ENCODE measurements at places on chromosomes 7 and 10. TPM values are rescaled to one million over a fixed set of nuclear protein-coding genes. Genes with fewer than 3 reads are reported as not detected.

GRCh38 chr7:40777730-40778312 lies 643.0 kb downstream of the SUGCT start:
- DNase-seq = no peak
- H3K4me1 ChIP-seq = no peaks in the 10 kb centered on the region
- no peak overlapping the region for H3K4me3 ChIP-seq
- no peaks in the 10 kb centered on the region for H3K36me3 ChIP-seq

GRCh38 chr7:70092314-70093204 lies 494.3 kb downstream of the AUTS2 start:
- no peaks in the 10 kb centered on the region for H3K36me3 ChIP-seq
- no peak overlapping the region for H3K27ac ChIP-seq

DNA sequence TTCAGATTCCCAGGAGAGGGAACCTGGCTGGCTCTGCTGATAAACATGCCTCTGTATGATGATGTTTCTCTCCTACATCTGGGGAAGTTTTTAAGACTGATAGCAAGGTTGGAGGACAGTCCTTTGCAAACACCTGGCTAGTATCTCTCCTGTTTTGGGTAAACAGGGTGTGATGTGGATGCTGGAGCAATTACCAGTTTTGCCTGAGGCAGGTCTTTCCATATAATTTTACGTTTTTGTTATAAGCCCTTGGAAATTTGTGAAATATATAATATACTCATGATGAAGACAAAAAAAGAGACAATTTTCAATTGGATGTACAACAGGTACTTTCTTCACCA lies 138.6 kb downstream of the ADAM22 start:
- H3K4me1 ChIP-seq = no peaks in the 10 kb centered on the region
- no peak overlapping the region for H3K4me3 ChIP-seq
- no peaks in the 10 kb centered on the region for H3K27me3 ChIP-seq
- no peaks in the 10 kb centered on the region for H3K36me3 ChIP-seq

DNA sequence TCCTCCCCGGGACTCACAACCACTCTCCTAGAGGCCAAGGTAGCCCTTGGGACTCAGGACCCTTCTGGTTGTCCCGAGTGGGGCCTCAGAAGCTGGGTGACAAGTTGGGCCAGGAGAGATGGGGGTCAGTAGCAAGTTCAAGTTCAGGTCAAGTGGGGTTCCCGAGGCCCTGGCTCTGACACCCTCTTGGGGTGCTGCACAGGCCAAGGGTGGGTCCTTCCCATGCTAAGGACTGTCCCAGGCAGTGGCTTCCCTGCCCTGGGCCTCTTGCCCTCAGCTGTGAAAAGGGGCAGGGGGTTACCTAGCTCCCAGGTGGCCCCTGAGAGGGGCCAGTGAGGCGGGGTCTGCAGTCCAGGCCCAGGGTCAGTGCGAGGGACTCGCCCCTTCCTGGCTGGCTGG lies 115.4 kb upstream of the TNRC18 start:
- H3K4me1 ChIP-seq = peaks cover 9% of the 10 kb centered on the region
- H3K36me3 ChIP-seq = no peaks in the 10 kb centered on the region
- H3K27me3 ChIP-seq = no peaks in the 10 kb centered on the region
- H3K4me3 ChIP-seq = no peak overlapping the region

- peaks cover 43% of the 10 kb centered on the region for H3K4me1 ChIP-seq
- H3K36me3 ChIP-seq = no peaks in the 10 kb centered on the region
- H3K4me3 ChIP-seq = no peak overlapping the region
- peak; percentile 59 for DNase-seq
- H3K27me3 ChIP-seq = no peaks in the 10 kb centered on the region
Measured at GRCh38 chr10:3805791-3806461, 20.9 kb upstream of the KLF6 start.

GRCh38 chr7:94142281-94142680 lies 138.1 kb upstream of the BET1 start:
- H3K27ac ChIP-seq = no peak overlapping the region
- DNase-seq = no peak
- H3K36me3 ChIP-seq = no peaks in the 10 kb centered on the region
- no peak overlapping the region for H3K4me3 ChIP-seq
- no peaks in the 10 kb centered on the region for H3K27me3 ChIP-seq

GRCh38 chr10:30420766-30421165 lies 13.2 kb upstream of the MAP3K8 start:
- peaks cover 31% of the 10 kb centered on the region for H3K4me1 ChIP-seq
- no peak for DNase-seq
- H3K27me3 ChIP-seq = no peaks in the 10 kb centered on the region

- no peak overlapping the region for H3K4me3 ChIP-seq
- no peak for DNase-seq
- no peaks in the 10 kb centered on the region for H3K27me3 ChIP-seq
- H3K36me3 ChIP-seq = no peaks in the 10 kb centered on the region
- H3K4me1 ChIP-seq = peaks cover 7% of the 10 kb centered on the region
Measured at GRCh38 chr7:159136846-159137245, 7.8 kb downstream of the VIPR2 start.

DNA sequence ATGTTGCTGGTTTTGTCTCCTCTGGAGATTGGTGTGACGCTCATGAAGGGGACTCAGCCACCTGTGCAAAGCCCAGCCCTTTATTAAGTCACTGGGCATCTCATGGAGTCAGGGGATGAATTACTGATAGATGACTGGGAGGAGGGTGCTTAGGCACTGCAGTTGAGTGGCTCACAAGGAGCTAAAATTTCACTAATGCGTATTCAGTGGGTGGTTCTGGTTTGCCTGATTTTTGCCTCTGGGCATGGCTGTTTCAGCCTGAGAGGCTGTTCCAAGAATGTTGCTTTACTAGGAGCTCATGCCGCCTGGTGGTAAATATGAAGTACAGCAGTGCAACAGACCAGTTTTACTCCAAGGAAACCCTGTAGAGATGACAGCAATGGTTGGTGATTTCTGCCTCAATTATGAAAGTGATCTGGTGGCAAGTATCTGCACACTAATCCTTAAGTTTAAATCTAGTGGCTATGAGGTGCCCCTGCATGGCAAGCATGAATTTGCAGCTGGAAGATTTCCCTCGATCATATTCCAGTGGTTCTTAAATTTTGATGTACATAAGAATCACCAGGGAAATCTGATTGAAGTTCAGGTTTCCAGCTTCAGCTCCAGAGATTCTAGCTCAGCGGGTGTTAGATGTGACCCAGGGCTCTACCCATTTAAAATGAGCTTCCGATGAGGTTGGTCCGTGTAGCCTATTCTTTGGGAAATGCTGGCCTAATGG lies 19.9 kb downstream of the ACTA2 start:
- H3K4me1 ChIP-seq = peaks cover 4% of the 10 kb centered on the region
- H3K27ac ChIP-seq = no peak overlapping the region
- no peak overlapping the region for H3K4me3 ChIP-seq
- peak; percentile 65 for DNase-seq
- peaks cover 29% of the 10 kb centered on the region for H3K36me3 ChIP-seq

- H3K36me3 ChIP-seq = no peaks in the 10 kb centered on the region
- H3K4me3 ChIP-seq = peak overlapping the region; percentile 21
- H3K27ac ChIP-seq = no peak overlapping the region
- no peaks in the 10 kb centered on the region for H3K27me3 ChIP-seq
Measured at GRCh38 chr10:110530131-110530831, 32.6 kb downstream of the DUSP5 start.

DNA sequence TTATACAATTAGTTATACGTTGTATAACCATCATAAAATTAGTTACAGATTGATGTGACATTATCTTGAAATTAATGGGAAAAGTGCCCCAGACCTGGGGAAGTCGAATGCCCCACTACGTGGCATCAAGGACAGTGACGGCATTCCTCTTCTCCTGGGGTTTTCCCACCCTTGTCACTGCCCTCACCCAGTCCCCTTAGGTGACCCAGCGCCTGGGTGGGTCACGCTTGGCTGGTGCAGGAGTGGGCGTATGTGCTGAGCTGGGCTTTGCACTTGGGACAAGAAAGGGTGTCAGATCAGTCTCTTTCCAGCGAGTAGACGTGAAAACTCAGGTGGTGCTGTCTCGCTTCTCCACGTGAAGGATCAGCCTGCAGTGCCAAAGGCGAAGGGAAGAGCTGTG lies 7.6 kb downstream of the FOXK1 start:
- H3K4me3 ChIP-seq = no peak overlapping the region
- H3K36me3 ChIP-seq = peaks cover 9% of the 10 kb centered on the region
- no peaks in the 10 kb centered on the region for H3K4me1 ChIP-seq
- no peak overlapping the region for H3K27ac ChIP-seq
- no peak for DNase-seq
- no peaks in the 10 kb centered on the region for H3K27me3 ChIP-seq

DNA sequence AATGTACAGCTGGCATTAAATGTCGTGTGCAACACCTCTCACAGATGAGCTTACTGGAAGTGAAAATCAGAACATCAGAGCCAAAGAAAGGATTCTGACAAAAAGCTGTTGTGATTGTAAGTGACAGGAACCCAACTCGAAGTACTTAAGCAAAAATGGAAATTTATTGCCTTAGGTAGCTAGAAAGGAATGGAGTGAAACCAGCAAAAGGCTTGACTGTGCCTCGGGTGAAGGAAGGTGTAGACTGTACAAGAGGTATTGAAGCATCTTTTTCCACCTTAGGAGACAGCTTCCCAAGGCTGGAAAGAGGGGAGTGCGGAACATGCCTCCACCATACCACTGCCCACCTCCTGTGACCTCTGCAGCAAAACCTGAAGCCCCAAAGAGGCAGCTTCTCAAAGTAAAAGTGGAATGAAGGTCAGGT lies 27.3 kb upstream of the ITGB1 start:
- no peak for DNase-seq
- H3K4me3 ChIP-seq = no peak overlapping the region
- no peaks in the 10 kb centered on the region for H3K36me3 ChIP-seq
- no peak overlapping the region for H3K27ac ChIP-seq

GRCh38 chr7:47474937-47475879 lies 106.7 kb downstream of the TNS3 start:
- H3K4me3 ChIP-seq = no peak overlapping the region
- peak; percentile 98 for DNase-seq
- no peaks in the 10 kb centered on the region for H3K27me3 ChIP-seq
- peaks cover 79% of the 10 kb centered on the region for H3K4me1 ChIP-seq
- H3K36me3 ChIP-seq = peaks cover 24% of the 10 kb centered on the region
- peak overlapping the region; percentile 76 for H3K27ac ChIP-seq

GRCh38 chr10:649445-649797 lies 40.0 kb downstream of the DIP2C start:
- H3K27ac ChIP-seq = peak overlapping the region; percentile 92
- peaks cover 33% of the 10 kb centered on the region for H3K4me1 ChIP-seq
- no peak overlapping the region for H3K4me3 ChIP-seq
- H3K36me3 ChIP-seq = peaks cover 6% of the 10 kb centered on the region
- no peak for DNase-seq

DNA sequence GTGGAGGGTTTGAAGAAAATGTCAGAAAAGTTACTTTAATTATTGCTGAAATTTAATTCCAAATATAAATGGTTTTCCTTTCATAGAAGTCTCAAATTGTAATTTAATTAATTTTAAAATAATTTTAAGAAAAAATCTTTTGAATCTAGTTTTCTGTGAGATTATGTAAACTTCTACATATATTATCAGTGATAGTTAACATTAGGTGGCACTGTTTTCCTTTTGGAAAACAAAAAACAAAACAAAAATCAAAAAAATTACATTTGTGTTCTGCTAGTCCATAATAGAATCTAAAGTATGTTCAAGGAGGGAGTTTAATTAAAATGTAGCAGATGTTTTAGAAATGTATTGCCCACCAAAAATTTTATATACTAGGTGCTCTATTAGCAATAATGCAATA lies 1456.7 kb downstream of the REEP3 start:
- H3K4me1 ChIP-seq = no peaks in the 10 kb centered on the region
- H3K4me3 ChIP-seq = no peak overlapping the region
- H3K27ac ChIP-seq = no peak overlapping the region
- no peaks in the 10 kb centered on the region for H3K27me3 ChIP-seq

GRCh38 chr7:156949541-156950380 lies at the start of gene NOM1:
NOM1 (plus strand) TSS chr7:156949712; CDS start chr7:156949738, 26 bp downstream.
- H3K4me1 ChIP-seq = no peaks in the 10 kb centered on the region
- no peak within 1 kb of the TSS for H3K27ac ChIP-seq
- peaks cover 8% of the 10 kb centered on the region for H3K27me3 ChIP-seq
- DNase-seq = peak; percentile 80
- peaks cover 24% of the 10 kb centered on the region for H3K36me3 ChIP-seq

- DNase-seq = no peak
- H3K4me3 ChIP-seq = no peak overlapping the region
- peaks cover 69% of the 10 kb centered on the region for H3K4me1 ChIP-seq
- H3K36me3 ChIP-seq = peaks cover 31% of the 10 kb centered on the region
- H3K27ac ChIP-seq = peak overlapping the region; percentile 80
Measured at GRCh38 chr7:47571331-47572093, 10.4 kb downstream of the TNS3 start.

DNA sequence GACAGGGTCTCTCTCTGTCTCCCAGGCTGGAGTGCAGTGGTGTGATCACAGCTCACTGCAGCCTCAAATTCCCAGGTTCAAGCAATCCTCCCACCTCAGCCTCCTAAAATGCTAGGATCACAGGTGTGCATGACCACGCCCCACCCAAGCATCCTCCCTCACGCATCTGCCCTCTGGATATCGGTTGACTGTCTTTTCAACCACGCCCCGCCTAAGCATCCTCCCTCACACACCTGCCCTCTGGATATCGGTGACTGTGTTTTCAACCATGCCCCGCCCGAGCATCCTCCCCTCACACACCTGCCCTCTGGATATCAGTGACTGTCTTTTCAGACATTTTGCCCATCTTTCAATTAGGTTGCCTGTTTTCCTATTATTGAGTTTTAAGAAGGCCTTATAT lies 140.5 kb downstream of the MAD1L1 start:
- no peak overlapping the region for H3K27ac ChIP-seq
- H3K4me3 ChIP-seq = no peak overlapping the region
- no peaks in the 10 kb centered on the region for H3K27me3 ChIP-seq
- H3K36me3 ChIP-seq = peaks cover 3% of the 10 kb centered on the region

DNA sequence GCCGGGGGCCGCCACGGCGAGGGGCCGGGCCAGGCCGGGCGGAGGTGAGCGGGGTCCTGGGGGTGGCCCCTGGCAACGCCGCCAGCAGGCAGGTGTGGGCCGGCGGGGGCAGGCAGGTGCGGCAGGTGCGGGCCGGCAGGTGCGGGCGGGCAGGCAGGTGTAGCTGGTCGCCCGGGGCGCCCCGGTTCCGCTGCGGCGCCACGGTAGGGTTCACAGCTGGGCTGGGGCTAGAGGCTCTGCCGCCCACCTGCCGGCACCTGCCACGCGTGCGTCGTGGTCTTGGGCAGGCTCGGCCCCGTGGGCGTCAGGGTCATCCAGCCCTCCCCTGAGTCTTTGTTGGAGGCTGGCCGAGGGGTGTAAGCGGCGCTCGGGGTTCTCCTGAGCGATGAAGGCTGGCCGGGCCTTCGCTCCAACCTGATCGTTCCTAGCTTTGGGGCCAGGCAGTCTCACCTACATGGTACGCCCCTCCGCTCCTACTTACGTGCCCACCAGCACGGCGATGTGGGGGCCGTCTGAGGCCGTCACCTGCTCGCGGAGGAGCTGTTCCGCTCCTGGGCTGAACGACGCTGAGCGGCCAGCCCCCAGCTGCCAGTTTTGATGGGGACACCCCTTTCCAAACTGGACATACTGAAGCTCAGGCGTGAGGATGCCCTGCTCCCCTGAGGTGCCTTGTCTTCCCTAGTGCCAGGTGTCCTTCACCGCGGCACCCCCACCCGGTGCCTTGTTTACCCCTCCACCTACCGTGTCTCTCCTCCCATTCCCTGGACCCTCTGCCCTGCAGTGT lies 493 bp downstream of the ZMIZ2 start:
- DNase-seq = no peak
- no peaks in the 10 kb centered on the region for H3K27me3 ChIP-seq
- peaks cover 3% of the 10 kb centered on the region for H3K36me3 ChIP-seq

The TMEM229A gene
- 3.7 TPM for polyA plus RNA-seq

The CCDC146 gene
- 13.4 TPM for polyA plus RNA-seq

The GPR26 gene
- polyA plus RNA-seq = 0.16 TPM

The ARHGAP19 gene
- polyA plus RNA-seq = 17.2 TPM

The PHKG1 gene
- polyA plus RNA-seq = 2.1 TPM
